NCI-H2081 treated with DMSO at 0.1 percent for 48 hours (cell line): ENCODE measurements at places on chromosomes 1 and 21.

- DNase-seq: no peak
Observed at GRCh38 chr1:14535619-14536355, 62.7 kb upstream of the KAZN start.

- no peak for DNase-seq
Observed at GRCh38 chr21:43266534-43266933, 97.7 kb downstream of the CRYAA start.

DNA sequence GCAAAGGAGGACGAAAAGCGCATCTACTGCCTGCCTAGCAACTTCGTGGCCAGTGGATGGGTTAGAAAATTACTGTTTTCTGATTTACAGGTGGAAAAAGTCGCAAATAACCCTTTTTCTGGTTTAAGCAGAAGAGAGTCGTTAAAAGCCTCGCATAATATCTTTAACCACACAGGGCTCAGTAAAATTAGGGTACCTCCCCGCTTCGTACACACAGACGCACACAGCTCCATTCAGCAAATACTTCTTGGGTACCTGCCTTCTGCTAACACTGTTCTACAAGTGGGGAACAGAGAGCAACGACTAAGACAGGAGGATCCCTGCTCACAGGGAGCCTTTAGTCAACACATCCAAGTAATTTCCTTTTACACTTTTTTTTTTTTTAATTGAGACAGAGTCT lies 704 bp downstream of the ALG6 start:
- no peak for DNase-seq

- no peak for DNase-seq
Observed at GRCh38 chr1:152725261-152725660, 17.3 kb downstream of the LCE4A start.

GRCh38 chr1:156845055-156845952 lies 13.6 kb downstream of the INSRR start:
- no peak for DNase-seq

GRCh38 chr1:36628804-36629203 lies 146.1 kb upstream of the CSF3R start:
- DNase-seq: no peak

GRCh38 chr1:213649373-213649772 lies 338.4 kb upstream of the PROX1 start:
- no peak for DNase-seq

DNA sequence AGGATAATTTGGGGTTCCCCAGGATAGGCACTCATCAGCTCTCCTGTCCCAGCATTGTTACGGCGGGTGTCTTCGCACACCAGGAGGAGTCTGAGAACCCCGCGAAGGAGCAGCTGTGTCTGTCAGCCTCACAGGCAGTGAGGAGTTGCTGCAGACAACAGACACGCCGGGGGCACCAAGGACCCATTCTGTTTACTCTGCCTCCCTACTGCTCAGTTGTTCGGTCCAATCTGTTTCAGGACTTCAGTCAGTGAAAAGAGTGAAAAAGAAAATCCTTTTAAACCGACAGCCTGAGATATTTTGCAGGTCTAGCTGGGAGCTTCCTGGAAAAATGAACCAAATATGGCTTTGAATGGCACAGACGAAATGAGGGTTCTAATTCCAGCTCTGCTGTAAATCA lies 288.4 kb downstream of the OMA1 start:
- DNase-seq: no peak

DNA sequence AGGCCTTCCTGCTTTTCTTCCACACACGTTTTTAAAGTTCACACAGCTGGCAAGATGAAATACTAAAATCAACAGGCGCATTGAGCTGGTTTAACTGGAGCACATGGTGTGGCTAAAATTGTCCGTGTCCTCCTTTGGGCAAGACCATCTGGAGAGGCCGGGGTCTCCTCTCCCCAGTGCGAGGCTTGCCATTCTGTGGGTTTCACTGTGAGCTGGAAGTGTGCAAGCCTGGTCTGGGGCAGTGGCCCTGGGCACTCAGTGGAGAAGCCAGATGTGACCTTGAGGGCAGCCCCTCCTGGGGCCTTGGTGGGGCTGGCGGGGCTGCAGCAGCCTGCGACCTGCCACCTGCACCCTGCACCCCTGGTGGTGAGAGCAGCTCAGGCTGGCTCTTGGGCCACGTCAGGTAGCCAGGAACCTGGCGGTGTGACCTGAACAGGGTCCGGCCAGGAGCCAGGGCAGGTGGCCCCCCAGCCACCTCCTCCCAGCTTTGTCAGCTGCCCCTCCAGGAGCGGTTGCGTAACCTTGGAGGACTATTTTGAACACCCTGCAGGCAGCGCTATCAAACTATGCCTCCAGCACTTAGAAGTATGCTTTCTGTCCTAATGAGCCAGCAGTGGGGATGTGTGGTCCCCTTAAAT lies 52.4 kb downstream of the SLC37A1 start:
- DNase-seq: no peak

DNA sequence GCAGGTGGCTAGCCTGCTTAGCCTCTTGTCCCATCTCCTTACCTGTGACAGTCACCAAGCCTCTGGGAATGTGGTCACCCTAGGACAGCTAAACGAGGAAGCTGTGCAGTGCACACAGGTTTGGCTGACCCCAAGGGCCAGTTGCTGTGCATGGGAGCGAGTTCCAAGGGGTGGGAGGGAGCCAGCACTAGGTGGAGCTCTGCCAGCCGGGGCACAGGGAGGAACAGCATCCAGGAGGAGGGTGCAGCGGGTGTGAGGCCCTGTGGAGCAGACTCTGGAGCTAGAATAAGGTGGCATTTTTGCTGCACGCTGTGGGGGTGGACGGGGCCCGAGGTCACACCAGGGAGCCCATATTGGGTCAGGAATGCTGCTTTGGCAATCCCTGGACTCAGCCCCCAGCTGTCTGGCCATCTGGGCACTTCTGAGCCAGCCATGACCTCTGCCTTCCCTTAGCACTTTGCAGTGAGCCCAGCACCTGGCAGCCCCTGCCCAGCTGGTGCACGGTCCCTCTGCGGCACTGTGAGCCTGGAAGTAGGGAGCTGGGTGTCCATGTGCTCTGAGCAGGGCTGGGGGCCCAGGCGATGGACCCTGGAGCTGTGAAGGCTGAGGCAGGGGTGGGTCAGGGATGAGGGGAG lies 8.7 kb downstream of the PDXK start:
- DNase-seq: no peak

DNA sequence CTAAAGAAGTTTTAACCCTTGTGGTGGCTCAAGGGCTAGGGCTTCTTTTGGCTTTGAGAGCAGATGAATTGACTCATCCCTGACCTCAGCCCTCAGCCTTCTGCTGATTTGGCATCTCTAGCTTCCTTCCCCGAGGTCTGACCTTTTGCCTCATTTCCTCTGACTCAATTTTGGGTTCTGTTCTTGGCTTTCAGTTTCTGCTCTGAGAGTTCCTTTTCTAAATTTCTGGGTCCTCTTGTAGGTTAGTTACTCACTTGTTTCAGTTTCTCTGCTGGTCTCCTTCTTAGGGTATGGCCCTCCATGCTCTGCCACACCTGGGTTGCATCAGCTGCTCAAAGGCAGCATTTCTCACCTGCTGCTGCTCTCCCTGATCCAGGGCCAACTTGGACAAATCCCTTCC lies 19.4 kb downstream of the PDE4B start:
- no peak for DNase-seq

DNA sequence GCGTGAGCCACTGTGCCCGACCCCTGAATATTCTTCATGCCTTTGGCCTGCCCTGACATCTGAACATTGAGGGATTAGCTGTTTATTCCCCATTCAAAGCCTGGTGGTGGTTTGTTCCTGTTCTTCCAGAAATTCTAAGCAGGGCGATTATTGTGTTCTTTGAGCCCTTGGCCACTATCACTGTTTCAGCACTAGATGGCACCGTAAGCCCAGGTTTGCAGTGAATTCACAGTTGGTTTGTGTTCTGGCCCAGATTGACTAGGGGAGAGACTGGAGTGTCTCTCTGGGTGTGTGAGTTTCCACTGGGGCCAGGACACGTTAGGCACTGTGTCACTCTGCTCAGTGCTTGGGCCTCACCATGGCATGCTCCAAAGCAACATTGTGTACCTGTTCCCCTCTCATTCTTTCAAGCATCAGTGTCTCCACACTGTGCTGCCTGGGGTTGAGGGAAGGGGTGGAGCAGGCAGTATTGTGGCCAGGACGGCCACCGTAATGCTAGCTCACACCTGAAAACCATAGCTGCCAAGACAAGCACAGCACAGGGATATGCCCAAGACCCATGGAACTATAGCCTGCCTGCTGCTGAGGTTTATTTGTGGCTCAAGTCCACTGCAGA lies 52.7 kb downstream of the PKN2 start:
- DNase-seq: no peak

- DNase-seq: no peak
Observed at GRCh38 chr1:18597160-18598042, 33.2 kb upstream of the PAX7 start.

DNA sequence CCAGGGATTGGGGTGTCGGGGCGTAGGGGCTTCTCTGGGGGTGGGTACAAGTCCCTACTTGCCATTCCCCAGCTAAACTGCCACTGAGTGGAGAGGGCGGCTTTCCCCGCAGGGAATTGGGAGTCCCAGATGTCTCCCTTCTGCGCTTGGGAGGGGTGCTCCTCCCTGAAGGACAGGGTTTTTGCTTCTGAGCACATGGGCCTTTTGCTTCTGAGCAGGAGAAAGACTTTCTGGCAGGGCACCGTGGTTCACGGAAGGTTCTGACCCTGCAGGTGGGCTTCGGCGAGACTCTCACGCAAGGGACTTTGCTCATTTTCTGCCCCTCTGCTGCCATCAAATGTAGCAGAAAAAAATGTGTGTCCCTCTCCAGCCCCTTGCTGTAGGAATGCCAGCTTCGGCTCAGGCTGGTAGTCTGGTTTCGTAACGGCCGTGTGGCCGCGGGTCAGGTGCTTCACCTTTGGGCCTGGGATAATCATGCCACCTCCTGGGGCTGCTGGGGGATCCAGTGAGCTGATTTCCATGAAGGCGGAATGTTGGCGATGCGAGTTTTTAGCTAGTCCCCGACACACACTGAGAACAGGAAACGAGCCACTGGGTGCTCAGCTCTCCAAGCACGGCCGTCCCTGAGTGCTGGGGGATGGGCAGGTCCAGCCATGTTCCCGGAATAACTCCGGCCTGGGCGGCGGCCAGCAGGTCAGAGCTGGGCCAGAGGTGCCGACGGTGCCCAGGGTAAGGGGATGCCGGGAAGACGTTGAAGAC lies 364.0 kb downstream of the CAMTA1 start:
- no peak for DNase-seq

DNA sequence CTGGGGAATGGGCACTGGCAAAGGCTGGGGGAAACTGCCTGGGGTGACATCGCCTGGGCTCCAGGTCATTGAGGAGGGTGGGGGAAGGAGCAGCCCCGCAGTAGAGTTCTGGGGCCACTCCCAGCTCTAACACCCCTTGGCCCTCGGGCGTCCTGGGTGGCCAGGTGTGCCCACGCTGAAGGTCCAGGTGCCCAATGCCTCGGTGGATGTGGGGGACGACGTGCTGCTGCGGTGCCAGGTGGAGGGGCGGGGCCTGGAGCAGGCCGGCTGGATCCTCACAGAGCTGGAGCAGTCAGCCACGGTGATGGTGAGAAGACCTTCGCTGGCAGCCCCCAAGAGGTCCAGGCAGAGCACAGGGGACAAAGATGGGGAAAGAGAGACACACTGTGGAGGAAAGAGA lies 7.7 kb downstream of the NTRK1 start:
- no peak for DNase-seq

- DNase-seq: no peak
Observed at GRCh38 chr21:16468184-16468583, 738.4 kb downstream of the USP25 start.

DNA sequence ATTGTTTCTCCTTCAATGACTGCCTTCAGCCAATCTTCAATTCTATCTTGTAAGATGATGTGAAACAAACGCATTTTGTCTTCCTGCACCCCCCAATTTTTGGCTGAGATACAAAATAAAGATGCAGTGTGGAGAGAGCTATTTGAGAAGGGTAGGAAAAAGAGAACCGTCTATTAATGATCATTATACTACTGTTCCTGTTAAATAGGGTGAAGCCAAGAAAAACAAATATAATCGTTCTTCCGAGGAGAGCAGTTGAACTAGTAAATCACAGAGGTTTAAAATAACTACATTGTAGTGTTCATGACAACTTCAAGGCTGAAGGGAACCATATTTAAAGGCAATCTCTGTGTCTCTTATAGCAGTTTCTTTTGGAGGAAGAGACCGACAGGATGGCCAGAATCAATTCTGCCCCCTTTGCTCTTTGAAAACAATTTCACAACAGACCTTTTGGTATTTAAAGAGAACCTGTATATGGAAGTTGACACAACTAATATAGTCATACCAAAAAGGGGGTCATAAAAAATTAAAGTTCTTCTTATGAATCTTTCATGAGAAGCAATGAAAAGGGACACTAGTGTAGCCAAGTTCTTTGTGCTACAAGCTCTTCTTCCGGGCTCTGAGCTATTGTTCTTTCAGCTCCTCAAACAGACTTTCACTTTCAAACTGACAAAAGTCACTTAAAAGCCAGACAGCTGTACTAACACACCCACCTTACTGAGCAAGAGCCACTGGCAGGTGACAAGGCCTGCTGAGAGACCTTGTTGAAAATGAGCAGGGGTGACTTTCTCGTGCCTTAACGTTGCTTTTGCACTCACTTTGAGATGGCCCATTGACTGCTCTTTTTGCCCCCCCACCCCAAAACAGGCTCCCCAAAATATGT lies 30.9 kb downstream of the PROX1 start:
- peak; percentile 71 for DNase-seq

DNA sequence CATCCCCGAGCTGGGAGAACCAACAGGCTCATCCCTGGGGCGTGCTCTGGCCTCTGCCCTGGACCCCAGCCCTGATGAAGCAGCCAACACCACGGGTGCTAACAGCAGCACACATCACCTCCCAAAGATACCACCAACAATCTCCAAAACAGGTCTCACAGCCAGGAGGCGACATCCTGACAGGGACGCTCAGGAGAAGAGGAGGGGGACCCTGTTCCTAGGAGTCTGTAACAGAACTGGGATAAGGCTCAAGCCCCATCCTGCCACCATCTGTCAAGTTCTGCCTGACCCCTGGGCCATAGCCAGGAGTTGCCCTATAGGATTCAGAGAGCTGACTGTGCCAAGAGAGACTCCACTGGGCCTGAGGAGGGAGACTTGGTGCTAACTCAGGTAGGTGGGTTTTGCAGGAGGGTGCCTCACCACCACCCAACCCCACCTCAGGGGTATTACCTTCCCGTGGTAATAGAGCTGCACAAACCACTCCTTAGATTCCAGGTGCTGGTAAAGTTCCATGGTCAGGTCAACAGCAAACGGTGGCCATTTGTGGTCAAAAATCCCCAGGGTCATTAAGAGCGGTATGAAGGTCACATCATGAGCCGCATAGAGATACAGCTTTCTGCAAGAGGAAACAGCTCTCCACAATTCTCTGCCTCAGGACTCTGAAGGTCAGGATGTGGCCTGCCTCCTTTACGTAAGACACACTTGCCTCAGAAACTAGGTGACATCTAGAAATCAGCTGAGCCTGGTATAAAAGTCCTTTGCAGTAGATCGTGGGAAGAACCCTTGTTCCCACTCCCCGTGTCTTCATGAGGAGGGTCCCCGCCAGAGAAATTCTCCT lies 22.3 kb downstream of the ACP6 start:
- no peak for DNase-seq

GRCh38 chr1:102879439-102879993 lies 228.8 kb downstream of the COL11A1 start:
- DNase-seq: no peak

GRCh38 chr1:68973459-68974244 lies 476.8 kb upstream of the DEPDC1 start:
- no peak for DNase-seq

GRCh38 chr21:28632755-28633408 lies 359.8 kb downstream of the LTN1 start:
- no peak for DNase-seq
